Activated effector memory CD4-positive, alpha-beta T cell treated with Interleukin-2 at 50 U/mL for 16 hours (primary cell): ENCODE measurements at places on chromosomes 12 and 14.

DNA sequence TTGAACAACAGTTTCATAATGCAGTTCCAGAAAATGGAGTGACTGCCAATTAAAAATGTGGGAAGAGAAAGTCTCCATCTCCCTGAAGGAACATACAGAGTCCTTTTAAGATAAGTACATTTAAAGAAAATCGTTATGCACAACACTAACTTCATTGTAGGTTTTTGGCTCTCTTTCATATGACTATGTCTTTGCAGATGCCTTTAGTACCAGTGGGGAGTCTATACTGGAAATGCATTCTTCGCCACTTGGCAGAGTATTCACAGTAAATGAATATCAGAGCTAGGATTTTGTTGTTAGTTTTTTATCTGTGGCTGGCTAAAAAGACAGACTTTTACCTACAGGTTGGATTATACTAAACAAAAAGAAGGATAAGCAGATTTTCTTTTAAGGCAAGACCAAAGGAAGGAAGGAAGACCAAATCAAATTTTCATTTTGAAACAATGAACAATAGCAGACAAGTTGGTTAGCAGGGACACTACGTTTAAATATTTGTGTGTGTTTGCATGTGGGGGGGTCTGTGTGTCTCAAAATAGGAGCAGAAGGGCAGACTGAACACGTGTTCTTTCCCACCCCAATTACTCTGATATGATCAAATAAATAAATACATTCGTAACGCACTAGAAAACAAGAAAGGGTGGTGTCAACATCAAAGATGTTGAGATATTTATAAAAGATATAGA is 124.5 kb downstream of the BTG1 start:
- DNase-seq = no peak

DNA sequence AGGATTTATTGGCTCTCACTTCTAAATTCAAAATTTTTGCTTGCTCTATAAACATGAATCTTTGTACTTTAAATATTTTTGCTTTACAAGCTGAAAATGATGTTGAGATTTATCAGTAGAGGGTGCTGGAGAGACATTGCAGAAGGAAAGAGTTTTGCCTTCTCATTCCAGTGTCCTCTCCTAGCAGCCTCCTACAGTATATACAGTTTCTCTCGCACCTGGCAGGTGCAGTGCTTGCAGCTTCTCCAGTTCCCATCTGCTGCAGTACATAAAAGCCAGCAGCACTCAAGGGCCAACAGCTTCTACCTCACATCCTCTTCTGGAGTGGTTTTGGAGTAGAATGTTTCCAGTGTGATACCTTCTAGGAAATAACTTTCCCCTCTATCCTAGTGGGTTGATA is 601.8 kb upstream of the ATXN7L3B start:
- DNase-seq = no peak

- DNase-seq = no peak
Measured at GRCh38 chr14:96189281-96189711, 15.3 kb upstream of the BDKRB2 start.

GRCh38 chr12:69844836-69845235 is 19.8 kb downstream of the MYRFL start:
- DNase-seq = no peak

DNA sequence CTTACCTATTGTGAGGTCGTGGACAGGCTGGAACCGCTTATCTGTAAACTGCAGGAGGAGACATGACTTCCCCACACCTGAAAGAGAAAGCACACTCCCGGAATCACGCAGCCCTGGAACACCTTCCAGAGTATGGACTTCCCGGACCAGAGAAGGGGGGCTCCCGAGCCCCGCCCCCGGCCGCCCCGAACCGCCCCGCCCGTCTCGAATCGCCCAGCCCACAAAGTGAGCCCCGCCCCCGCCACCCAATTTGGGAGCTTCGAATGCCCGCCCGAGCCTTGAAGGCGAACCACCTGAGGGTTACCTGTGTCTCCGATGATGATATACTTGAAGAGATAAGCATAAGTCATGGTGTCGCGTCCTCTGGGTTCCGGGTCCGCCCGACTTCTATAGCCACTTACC is 235 bp downstream of the RAB2B start:
- DNase-seq = no peak

DNA sequence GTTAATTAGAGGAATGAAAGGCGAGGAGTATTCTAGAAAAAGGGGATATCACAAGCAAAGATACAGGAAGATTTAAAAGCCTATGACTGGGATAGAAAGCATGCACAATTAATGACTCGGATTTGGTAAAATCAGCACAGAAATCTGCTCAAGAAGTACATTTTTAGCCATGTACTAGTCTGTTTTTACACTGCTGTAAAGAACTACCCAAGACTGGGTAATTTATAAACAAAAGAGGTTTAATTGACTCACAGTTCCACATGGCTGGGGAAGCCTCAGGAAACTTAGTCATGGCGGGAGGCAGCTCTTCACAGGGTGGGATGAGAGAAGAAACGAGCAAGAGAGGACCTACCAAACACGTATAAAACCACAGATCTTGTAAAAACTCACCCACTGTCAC is 716.3 kb upstream of the MDGA2 start:
- DNase-seq = no peak

DNA sequence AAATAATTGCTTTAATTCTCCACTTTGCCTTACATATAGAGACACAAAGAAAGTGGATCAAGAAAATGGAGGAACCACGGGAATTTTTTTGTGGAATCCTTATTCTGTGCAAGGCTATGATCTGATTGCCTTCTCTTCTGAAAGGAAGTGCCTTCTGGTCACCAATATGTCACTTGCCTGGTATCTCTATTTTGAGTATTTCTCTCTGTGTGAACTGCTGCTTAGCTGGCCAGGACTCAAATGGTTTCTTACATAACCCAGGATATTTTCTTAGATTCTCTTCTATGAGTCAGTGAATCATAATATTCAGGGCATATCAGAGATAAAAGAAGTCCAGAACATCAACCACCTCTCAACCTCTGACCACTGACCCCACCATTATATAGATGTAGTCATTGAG is 156.1 kb downstream of the DIO2 start:
- no peak for DNase-seq

- no peak for DNase-seq
Measured at GRCh38 chr12:26461776-26462175, 266.4 kb downstream of the SSPN start.
